Activated CD4-positive, alpha-beta memory T cell treated with anti-CD3 and anti-CD28 coated beads for 36 hours (primary cell): ENCODE measurements at places on chromosomes 11 and 22. TPM values are rescaled to one million over a fixed set of nuclear protein-coding genes. Genes with fewer than 3 reads are reported as not detected.

CSF2RB gene
- total RNA-seq: 0.48 TPM

ANGPTL5 gene
- not detected for total RNA-seq

NCF4 gene
- 8.7 TPM for total RNA-seq

DNA sequence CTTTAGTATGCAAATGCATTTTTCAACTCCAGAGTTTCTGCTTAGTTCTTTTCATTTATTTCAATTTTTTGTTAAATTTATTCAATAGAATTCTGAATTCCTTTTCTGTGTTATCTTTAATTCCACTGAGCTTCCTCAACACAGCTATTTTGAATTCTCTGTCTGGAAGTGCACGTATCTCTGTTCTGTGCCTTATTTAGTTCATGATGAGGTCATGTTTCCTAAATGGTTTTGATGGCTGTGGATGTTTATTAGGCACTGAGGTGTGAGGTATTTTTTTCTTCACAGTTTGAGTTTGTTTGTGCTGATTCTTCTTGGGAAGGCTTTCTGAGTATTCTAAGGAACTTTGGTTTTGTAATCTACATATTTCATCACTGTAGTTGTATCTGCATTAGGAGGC is 2042.8 kb upstream of the RAG2 start:
- H3K27me3 ChIP-seq: no peaks in the 10 kb centered on the region
- H3K27ac ChIP-seq: no peak overlapping the region
- DNase-seq: no peak

EIF1AD gene
- 41.2 TPM for total RNA-seq

DNA sequence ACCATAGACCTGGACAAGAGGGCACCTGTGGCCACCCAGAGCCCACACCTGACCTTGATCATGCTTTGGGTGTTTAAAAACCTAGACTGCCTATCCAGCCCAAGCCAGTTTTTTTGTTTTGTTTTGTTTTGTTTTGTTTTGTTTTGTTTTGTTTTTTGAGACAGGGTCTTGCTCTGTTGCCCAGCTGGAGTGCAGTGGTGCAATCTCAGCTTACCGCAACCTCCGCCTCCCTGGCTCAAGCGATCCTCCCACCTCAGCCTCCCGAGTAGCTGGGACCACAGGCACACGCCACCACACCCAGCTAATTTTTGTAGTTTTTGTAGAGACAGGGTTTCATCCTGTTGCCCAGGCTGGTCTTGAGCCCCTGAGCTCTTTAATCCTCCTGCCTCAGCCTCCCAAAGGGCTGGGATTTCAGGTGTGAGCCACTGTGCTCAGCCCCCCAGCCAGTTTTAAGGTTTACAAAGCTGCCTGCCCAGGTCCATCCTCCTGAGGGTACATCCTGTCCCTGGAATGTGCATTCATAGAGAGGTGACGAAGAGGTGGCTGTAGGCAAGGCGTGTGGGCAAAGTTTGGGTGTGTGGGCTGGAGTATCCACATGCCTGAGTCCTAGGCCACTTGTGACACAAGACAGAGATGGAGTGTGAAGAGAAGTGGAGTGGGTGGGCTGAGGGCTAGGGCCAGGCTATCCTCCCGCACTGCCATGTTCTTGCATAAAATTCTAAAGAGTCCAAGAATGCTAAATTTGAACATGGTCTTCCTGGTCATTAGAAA is 3.3 kb upstream of the CD82 start:
- no peak overlapping the region for H3K4me3 ChIP-seq
- H3K36me3 ChIP-seq: peaks cover 9% of the 10 kb centered on the region
- H3K4me1 ChIP-seq: peaks cover 39% of the 10 kb centered on the region
- no peaks in the 10 kb centered on the region for H3K27me3 ChIP-seq
- no peak for DNase-seq

MS4A1 gene
- total RNA-seq: not detected

DNA sequence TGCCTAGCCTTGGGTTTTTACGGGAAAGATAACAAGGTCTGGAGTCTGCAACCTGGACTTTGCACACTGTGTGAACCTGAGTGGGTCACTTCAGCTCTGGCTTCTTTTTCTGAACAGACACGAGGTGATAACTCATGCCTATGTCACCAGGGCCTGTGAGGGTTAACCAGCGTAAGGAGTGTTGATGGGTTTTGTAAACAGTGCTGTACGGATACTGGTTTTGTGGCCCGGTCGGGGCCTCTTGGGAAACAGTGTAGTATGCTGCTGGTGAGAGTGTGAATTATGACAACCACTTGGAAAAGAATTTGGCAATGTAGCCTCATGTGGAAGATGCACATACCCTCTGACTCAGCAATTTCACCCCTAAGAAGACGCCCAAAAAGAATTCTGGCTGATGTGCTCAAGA is 266.8 kb downstream of the MN1 start:
- H3K27me3 ChIP-seq: no peaks in the 10 kb centered on the region
- H3K4me1 ChIP-seq: no peaks in the 10 kb centered on the region
- no peaks in the 10 kb centered on the region for H3K36me3 ChIP-seq

- H3K4me1 ChIP-seq: peaks cover 4% of the 10 kb centered on the region
- no peaks in the 10 kb centered on the region for H3K36me3 ChIP-seq
- no peak for DNase-seq
- H3K4me3 ChIP-seq: no peak overlapping the region
- H3K27ac ChIP-seq: no peak overlapping the region
- H3K27me3 ChIP-seq: peaks cover 4% of the 10 kb centered on the region
These were observed 11.1 kb downstream of the C11orf86 start for GRCh38 chr11:66986178-66986545.

SLC22A8 gene
- not detected for total RNA-seq

DNA sequence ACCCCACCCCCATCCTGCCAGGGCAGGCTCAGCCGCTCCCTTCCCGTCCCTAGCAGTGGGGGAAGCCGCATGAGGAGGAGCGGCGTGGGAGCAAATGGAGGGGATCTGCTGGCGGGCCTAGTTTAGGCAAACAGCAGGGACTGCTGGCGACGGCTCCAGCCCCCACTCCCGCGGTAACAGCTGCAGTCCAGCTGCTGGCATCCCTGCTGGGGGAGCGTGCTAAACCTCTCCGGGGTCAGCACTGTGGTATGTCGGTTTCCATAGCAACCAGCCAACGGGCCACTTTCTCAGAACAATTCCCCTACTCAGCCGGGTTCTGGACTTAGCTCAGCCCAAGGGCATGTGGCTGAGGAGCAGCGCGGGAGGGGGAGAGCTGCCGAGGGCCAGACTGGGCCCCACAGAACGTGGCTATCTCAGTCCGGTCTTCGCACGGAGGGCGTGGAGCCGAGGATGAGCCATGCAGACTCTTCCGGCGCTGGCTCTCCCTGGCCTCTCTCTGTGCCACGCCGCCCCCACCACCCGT is 98.8 kb downstream of the PKNOX2 start:
- H3K27ac ChIP-seq: no peak overlapping the region
- H3K27me3 ChIP-seq: peaks cover 38% of the 10 kb centered on the region
- H3K4me3 ChIP-seq: no peak overlapping the region

GRCh38 chr11:122215244-122215992 is 99.4 kb upstream of the BLID start:
- DNase-seq: peak; percentile 46
- H3K4me3 ChIP-seq: no peak overlapping the region
- H3K27ac ChIP-seq: no peak overlapping the region
- no peaks in the 10 kb centered on the region for H3K36me3 ChIP-seq

DNA sequence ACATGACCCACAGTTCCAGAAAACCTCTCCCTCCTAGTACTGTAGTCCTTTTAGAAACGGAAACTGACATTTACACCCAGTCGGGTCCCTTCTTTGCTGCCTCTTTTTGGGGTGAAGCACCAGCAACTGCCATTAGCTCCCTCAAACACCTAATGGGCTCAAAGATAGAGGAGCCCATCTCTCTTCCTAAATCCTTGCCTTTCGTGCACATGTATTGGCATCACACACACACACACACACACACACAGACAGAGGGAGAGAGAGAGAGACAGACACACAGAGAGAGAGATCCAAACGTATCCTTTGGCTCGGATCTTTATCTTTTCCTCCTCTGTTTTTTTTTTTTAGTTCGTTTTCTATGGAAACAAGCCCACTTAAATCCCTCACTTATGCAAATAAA is 716 bp downstream of the GRM5 start:
- no peak overlapping the region for H3K27ac ChIP-seq
- no peak for DNase-seq
- no peak overlapping the region for H3K4me3 ChIP-seq
- peaks cover 39% of the 10 kb centered on the region for H3K27me3 ChIP-seq

DNA sequence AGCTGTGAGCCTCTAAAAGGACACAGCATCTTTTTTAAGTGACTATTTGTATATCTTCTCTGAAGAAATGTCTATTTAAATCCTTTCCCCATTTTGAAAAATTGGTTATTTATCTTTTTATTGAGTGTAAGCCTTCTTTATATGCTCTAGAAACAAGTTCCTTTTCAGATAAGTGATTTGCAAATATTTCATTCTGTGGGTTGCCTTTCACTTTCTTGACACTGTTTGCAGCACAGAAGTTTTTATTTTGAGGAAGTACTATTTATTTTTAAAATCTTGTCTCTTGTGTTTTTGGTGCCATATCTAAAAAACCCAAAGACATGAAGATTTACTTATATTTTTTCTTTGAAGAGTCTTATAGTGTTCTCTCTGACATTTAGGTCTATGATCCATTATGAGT is 40.1 kb upstream of the LYVE1 start:
- H3K27ac ChIP-seq: no peak overlapping the region
- no peak overlapping the region for H3K4me3 ChIP-seq
- no peaks in the 10 kb centered on the region for H3K36me3 ChIP-seq
- H3K27me3 ChIP-seq: peaks cover 14% of the 10 kb centered on the region

DNA sequence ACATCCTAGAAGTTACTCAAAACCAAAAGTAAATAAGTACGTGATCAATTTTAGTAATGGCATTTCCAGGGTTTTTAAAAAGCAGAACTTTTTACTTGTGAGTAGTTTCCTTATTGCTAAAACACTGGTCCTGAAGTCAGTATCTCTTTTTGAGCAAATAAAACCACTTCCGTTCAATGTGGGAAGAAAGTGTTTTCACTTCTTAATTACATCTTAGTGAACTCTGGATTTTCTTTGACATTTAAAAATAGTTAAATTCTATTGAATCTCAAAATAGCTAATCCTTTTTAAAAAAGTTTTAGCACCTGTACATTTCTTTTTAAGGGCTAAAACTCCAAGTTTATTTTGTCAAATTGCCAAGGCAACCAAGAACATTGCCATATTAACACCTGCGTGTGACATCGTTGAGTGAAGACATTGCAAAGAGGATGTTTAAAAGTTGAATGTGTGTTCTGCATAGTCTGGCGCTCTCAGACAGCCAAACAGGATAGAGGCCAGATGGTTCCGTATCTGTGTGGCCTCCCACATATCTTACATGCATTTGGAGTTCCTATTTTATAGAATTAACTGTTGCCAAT is 17.2 kb upstream of the OR5B21 start:
- H3K27me3 ChIP-seq: no peaks in the 10 kb centered on the region
- H3K36me3 ChIP-seq: peaks cover 26% of the 10 kb centered on the region
- peak overlapping the region; percentile 63 for H3K4me3 ChIP-seq
- peak; percentile 29 for DNase-seq

NPAT gene
- 29.2 TPM for total RNA-seq

POU2AF2 gene
- not detected for total RNA-seq

CRYBB3 gene
- 0.27 TPM for total RNA-seq

GCAT gene
- 21.8 TPM for total RNA-seq

DNA sequence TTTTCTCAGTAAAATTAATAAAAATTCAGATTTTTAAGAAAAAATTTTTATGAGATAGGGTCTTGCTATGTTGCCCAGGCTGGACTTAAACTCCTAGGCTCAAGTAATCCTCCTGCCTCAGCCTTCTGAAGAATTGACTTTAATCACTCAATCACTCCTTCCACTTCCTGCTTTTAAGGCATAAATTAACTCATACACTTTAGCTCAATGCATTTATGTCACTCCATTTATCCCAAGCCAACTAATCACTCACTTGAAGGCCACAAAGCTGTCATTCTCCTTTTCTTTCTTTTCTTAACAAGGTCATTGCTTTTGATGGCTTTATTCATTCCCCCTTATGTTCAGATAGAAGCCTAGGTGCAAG is 877 bp downstream of the ALG9 start:
- peaks cover 29% of the 10 kb centered on the region for H3K36me3 ChIP-seq
- DNase-seq: no peak
- H3K27me3 ChIP-seq: no peaks in the 10 kb centered on the region
- H3K4me3 ChIP-seq: peak overlapping the region; percentile 92
- H3K27ac ChIP-seq: peak overlapping the region; percentile 86
- peaks cover 24% of the 10 kb centered on the region for H3K4me1 ChIP-seq

FOLR2 gene
- not detected for total RNA-seq

GRCh38 chr11:119903389-119903788 is 174.4 kb upstream of the NECTIN1 start:
- DNase-seq: no peak
- no peak overlapping the region for H3K4me3 ChIP-seq
- H3K27ac ChIP-seq: no peak overlapping the region
- H3K27me3 ChIP-seq: peaks cover 3% of the 10 kb centered on the region

- no peaks in the 10 kb centered on the region for H3K27me3 ChIP-seq
- peak overlapping the region; percentile 82 for H3K27ac ChIP-seq
- H3K4me1 ChIP-seq: peaks cover 52% of the 10 kb centered on the region
These were observed 68.7 kb downstream of the DDX10 start for GRCh38 chr11:108733479-108734116.

DNA sequence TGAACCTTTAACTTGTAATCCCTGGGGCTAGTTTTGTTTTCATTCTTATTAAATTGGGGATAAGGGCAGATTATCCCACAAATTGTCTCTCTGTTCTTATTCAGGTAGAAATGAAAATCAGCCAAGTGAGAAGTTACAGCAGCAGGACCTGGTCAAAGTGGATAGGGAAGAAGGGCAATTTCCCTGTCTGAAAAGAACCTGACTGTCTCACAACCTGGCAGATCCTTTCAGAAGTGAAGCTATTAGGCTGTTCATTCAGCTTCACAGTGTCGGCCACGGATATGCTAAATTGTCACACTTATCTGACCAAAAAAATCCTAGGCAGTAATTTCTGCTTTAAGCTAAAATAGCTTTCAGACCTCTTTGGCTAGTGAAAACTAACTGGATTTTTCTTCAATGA is 712.6 kb upstream of the ANO5 start:
- no peak overlapping the region for H3K4me3 ChIP-seq
- no peak for DNase-seq
- no peaks in the 10 kb centered on the region for H3K27me3 ChIP-seq
- H3K36me3 ChIP-seq: no peaks in the 10 kb centered on the region

DNA sequence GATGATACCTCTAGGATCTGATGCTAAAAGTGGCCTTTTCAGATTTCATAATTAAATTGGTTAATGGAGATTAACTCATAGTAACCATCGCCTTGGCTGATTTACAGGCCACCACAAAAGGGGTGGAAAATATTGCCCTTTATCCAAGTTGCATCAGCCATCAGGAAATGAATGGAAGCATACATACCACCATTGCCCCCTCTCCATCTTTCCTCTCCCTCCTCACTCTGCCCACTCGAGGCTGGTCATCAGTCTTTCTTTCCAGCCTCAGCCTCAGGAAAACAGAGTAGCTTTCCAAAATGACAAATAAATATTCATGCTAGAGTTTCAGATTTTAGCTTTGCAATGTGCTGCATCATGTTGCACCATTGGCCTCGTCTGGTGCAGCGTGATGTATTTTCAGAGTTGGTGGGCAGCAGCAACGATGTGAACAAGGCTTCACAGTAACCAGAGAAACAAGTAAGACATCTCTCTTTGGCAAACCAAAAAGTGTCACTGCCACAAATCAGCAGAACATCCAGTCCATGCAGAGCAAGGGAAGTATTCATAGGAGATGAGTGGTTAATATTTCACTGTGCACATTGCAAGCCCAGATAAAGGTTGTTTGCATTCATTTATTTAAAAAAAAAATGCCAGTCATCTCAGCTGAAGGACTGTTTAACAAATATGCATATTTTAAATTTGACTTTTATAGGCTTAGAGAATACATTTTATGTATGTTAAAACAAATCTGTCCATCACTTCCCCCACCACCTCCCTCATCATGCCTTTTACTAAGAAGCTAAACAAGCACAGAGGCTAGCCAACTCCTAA is 136.7 kb upstream of the FAT3 start:
- no peak overlapping the region for H3K4me3 ChIP-seq
- DNase-seq: no peak
- peaks cover 2% of the 10 kb centered on the region for H3K36me3 ChIP-seq
- no peak overlapping the region for H3K27ac ChIP-seq
